ENCODE measurements at places on chromosomes 6 and 20.

- DNase-seq = no peak
These were observed 22.4 kb upstream of the IFNGR1 start for GRCh38 chr6:137241481-137242038.

DNA sequence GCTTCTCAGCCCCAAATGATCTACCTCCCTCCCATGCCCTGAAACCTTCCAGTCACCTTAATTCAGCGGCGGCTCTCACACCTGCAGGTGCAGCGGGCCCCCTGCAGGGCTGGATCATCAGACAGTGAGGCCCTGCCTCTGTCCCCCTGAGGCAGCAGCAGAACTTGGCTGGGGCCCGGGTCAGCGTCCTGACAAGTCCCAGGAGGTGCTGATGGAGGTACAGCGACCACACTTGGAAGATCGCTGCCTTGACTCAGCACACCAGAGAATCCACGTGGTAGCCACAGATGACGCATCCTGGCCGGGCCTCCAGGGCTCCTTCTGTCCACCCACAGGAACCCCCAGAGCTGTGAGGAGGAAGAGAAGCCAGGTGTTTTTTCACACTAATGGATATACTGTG, 116.4 kb upstream of the THBS2 start:
- DNase-seq = no peak

DNA sequence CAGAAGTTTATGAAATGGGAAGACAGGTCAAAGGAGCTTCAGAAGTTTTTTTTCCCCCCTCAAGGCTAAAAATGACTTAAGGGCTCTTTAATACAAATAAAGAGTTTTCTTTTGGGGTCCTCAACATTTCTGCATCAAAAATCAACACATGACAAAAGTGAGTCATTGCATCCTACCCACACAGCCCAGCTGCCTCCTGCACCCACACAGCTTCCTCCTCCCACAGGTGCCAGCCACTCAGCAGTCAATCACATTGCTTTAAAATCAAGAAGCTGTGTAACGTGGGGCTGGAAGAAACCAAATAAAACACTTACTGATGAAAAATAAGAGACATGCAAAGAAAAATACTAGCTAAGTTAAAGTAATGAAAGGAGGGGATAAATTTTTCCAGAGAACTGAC, 68.5 kb downstream of the MAP3K5 start:
- peak; percentile 82 for DNase-seq

GRCh38 chr20:55684578-55684977, 320.7 kb downstream of the CBLN4 start:
- DNase-seq = no peak

DNA sequence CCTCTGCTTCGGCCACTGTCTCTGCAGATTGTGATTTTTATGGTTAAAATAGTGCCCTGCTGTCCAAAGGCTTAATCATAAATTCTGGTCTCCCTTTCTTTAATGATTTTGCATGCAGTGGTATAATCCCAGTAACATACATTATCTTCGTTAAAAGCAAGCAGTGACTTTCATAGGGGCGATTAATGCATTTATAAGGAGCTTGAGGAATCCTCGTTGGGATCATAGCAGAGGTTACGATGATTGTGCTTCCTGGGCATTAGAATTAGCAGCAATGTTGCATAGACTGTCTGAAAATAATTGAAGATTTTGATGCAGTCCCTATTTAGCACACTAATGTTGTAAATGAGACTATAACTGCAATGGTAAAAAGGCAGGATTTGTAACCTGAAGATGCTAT, 181.3 kb downstream of the PRL start:
- DNase-seq = no peak

GRCh38 chr20:34334654-34335407, 28.2 kb upstream of the ITCH start:
- DNase-seq = no peak

DNA sequence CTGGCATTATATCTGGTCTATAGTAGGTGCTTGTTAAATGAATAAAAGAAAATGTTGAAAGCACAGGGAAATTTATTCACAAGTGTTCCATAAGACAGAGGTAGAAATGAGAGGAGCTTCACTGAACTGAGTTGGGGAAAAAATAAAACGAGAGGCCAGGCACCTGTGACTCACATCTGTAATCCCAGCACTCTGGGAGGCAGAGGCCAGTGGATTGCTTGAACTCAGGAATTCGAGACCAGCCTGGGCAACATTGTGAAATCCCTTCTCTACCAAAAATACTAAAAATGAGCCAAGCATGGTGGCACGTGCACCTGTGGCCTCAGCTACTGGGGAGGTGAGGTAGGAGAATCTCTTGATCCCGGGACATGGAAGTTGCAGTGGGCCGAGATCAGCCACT, 28.1 kb upstream of the IBTK start:
- DNase-seq = no peak

DNA sequence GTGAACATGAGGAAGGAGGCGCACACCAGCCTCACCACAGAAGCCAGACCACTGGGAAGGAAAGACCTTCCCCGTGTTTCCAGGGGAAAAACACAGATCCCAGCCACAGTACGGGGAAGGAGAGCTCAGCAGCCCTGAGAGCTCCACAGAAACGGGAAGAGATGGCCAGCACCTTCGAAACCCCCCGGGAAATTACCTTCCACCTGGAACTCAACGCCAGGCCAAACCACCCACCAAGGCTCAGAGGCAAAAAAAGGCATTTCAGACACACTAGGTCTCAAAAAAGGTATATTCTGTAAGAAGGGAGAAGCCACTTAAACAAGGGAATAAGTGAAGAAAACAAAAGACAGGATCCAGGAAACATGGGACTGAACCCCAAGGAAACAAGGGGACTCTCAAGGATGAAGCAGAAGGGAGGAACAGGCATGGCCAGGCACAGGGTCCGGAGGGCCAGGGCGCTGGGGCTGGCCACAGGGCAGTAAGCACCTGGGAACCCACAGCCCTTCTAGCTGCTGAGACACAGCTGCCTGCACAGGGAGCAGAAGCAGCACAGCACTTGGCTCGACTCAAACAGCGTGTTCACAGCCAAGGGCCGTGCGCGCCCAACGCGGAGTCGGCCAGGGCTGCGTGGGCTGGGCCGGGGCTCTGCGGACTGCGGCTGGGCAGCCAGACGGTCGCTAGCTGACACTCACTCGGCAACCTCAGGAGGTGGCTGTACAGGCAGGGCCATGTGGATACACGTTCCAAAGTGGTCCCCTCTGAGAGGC, 44.6 kb downstream of the TAF4 start:
- no peak for DNase-seq

- DNase-seq = peak; percentile 84
These were observed 46.3 kb downstream of the OR2B2 start for GRCh38 chr6:27865850-27866356.

Data from spleen (tissue), 13 donors.